ENCODE measurements at places on chromosomes 5 and 9. TPM values are rescaled to one million over a fixed set of nuclear protein-coding genes. Genes with fewer than 3 reads are reported as not detected.

Gene TAF11L5
- total RNA-seq = not detected

Gene CCDC192
- total RNA-seq = 1.3 TPM

Gene EGFLAM
- 9.1 TPM for total RNA-seq

Gene SPINK7
- total RNA-seq = not detected

Gene PCDHGA10
- 18.4 TPM for total RNA-seq

Gene IFNB1
- total RNA-seq = not detected

Gene HAUS6
- total RNA-seq = 36.7 TPM

Gene FBP1
- 0.80 TPM for total RNA-seq

Gene SPOCK1
- 75.6 TPM for total RNA-seq

Gene OR13F1
- not detected for total RNA-seq

Gene LRRC14B
- not detected for total RNA-seq

Gene MRNIP
- 42.2 TPM for total RNA-seq

- DNase-seq = no peak
These were observed 140.5 kb downstream of the MUSK start for GRCh38 chr9:110809038-110809595.

DNA sequence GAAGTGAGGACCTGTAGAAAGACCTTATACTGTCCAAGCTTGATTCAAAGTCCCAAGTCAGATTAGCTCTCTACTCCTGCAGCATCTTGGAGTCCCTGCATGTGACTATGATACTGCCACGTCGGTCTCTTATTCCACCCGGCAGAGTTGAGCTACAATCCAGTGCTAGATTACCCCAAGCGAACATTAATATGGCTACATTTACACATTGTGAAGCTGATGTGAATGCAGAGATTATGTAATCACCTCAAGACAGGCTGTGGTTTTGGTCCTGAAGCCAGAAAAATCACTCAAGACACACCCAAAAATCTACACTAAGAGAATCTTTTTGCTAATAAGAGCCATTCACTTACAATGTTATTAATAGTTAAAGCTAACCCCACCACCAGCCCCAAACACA, 116.7 kb downstream of the GNA14 start:
- no peak for DNase-seq

DNA sequence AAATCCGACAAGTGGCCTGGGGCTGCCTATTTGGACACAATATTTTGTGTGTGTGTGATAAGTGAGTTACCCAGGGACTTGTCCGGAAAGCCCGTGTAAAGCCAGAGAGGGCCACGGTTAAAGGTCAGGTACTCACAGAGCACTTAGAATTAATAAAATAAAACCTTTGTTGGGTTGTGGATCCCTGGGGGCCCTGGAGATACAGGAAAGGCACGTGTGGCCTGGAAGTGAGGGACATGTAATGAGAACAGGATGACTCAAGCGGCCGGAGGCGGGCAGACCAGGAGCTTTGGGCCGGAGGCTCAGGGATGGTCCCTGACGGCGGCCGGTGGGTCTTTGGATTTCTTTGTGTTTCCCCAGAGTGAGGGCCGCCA, 1.0 kb downstream of the DMRT2 start:
- DNase-seq = no peak

GRCh38 chr9:85428230-85428629, 313.5 kb downstream of the AGTPBP1 start:
- DNase-seq = no peak

DNA sequence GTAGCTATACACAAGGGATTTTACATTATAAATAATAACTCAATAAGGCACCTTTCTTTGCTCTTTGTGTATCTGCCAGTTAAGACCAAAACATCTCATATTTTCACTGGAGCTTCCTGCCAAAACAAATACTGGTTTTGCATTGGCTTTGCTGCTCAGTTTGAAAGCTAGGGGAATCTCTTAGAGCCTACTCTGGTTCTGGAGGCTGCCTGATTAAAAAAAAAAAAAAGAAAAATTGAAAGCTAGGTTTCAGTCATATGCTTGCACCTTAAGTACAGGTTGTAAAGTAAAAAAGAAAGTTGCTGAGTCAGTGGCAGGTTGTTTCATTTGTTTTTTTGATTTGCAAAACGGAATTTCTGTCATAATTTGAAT, 2.3 kb downstream of the DENND4C start:
- no peak for DNase-seq

DNA sequence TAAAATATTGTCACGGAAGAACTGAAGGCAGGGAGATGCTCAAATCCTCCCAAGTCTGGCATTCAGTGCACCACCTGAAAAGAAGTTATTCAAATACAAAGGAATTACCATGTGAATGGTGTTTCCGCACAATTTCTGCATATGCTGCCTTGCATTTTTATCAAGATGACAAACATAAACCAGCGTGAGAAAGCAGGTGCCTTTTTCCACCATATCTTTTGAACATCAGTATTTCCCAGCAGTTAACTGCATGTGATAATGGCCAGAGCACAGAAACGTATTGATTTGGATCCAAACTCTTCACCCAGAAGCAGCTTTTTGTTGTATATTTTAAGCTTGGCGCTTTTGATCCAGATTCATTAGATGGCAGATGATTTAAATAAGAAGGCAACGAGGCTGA, 808.0 kb downstream of the TLE1 start:
- DNase-seq = no peak

- DNase-seq = no peak
These were observed 163.5 kb upstream of the OTULINL start for GRCh38 chr5:14417792-14418765.

DNA sequence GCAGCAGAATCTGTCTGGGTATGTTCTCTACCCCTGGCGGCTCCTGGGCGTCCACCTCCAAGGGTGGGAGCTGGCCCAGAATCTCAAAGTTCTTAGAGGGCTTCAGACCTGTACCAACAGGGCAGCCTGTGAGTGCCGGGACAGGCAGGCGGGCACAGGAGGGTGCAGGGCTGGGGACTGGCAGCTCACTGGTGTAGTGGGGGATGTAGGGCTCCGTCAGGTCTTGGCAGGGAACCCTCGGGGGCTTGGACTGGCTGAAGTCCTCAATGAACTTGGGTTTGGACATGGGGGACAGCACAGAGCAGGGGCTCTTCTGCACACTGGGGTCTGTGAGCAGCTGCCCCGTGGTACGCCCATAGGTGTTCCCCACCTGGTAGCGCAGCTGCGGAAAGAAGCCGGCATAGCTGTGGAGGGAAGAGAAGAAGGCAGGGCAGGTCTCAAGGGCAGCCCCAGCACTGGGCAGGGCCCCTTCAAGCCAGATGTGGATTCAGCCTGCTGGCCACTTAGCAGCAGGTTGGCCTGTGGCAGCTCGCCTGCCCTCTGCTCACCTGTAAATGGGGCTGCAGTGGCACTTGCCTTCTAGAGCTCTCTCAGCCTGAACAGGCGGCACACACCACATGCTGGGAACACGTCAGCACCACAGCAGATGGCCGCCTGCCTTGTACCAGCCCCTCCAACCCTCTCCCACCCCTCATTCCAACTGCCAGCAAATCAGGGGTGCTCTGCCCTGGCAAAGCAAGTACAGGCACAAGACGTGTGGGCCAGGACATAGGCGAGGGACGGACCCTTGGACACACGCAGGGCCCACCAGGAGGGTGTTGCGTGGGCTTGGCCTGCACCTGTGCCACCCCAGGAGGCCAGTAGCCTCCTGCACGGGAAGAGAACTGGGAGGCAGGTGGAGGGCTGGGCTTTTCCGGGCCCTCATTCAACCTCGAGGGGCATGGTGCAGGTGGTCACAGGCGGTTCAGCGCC, 4.6 kb downstream of the TUBB4B start:
- DNase-seq = no peak

GRCh38 chr5:16713386-16713928, 96.7 kb upstream of the RETREG1 start:
- DNase-seq = peak; percentile 62

- DNase-seq = no peak
These were observed 66.0 kb downstream of the AMBP start for GRCh38 chr9:114012126-114012525.

GRCh38 chr9:126704892-126705766, 91.4 kb downstream of the LMX1B start:
- DNase-seq = peak; percentile 87

DNA sequence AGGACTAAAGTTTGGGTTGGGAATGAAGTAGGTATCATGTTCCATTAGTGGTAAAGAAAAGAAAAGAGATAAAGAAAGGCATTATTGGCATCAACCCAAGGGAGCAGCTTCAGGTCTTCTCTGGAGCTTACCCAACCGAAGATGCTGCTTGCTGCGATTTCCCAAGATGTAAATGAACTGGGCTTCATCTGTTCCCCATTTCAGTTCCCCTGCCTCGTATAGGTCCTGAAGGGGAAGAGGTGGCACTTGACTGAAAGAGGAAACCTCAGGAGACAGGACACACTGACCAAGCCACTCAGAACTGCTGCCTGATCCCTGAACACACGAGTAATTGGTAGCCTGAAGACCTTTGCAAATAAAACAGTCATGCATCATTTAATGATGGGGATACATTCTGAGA, 24.6 kb downstream of the ANXA6 start:
- no peak for DNase-seq

GRCh38 chr5:32323741-32324140, 11.0 kb upstream of the MTMR12 start:
- DNase-seq = no peak

- no peak for DNase-seq
These were observed 89.5 kb upstream of the LHFPL2 start for GRCh38 chr5:78738104-78738503.

- no peak for DNase-seq
These were observed 9.9 kb downstream of the PRDM6 start for GRCh38 chr5:123098767-123099513.

DNA sequence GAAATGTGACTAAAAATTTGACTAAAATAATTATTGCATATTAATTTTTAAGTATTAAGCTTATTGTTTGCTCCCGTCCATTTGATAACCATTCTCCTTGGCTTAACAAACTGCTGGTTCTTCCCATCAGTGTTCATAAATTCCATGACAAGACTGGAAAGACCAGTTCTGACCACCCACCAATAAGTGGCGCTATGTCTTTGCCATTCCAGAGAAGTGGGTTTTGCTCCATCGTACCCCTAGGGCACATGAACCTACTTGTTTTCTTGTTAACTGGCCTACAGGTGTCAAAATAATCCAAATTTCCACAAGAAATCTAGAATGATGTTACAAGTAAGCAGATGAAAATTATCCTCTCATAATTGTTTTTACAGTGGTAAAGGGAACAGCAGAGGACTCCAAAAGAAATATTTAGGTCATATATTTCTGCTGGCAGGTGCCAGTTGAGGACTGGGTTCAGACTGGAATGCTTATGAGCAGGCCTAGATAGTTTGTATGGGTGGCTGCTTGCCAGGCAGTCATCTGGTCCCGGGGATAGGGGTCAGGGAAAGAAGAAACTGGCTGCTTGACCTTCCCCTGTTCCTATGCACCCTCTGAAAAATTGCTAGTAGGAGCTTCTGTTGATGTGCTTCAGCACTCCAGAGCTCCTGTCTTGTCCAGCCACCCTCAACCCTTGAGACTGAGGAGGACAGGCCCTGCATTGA, 283.1 kb upstream of the ADAMTSL1 start:
- DNase-seq = no peak

GRCh38 chr5:15571081-15571480, 71.1 kb downstream of the FBXL7 start:
- DNase-seq = no peak

DNA sequence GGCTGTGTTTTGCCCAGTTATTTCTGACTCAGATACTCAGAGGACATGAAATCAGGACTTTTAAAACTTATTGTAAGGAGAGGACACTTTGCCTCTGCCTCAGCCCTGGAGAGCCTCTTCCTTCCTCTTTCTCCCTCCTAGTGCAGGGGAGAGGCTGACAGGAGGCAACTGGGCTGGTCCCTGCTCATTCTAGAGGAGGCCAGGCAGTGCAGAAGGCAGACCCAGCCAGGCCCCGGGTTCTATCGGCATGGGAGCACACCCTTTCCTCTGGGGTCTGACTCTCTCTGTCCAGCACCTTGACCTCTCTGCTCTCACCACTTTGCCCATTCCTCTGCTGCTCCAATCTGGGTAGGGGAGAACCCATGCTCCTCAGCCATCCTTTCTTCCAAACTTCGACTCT, 16.0 kb upstream of the SMIM32 start:
- no peak for DNase-seq

DNA sequence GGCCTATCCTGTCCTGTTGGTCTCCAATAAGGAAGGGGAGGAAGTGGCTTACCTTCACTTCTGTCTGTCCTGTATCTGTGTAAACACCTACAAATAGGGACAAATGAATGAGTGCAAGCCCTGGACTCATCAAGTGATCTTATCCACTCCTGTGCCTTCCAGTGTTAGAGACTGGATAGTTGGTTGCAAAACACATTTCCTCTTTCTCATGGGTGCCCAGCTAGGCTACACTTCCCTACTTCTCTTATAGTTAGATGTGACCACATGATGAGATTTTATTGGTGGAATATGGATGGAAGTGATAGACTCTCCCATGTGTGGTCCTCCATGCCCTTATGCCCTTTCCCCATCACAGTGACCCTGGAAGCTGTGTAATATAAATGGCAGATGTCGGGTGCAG, 16.9 kb upstream of the PFDN1 start:
- no peak for DNase-seq

DNA sequence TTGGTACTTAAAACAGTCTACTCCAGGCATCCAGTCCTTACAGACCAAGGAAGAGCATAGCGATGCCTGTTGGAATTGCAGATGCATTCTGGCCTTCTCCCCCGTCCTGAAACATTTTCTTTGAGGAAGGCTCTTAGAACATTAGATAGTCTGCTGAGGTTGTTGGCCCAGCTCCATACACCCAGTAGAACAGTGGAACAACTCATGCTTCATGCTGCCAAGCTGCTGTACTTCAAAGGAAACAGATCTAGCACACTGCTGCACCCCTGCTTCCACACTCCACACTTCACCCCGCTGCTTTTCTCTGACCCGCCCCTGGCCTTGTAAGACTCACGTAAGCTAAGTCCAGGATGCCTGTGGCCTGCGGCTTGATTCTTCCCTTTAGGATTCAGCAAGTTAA, 33.4 kb upstream of the NCS1 start:
- no peak for DNase-seq

- DNase-seq = no peak
These were observed 46.1 kb downstream of the NR6A1 start for GRCh38 chr9:124725068-124725452.

DNA sequence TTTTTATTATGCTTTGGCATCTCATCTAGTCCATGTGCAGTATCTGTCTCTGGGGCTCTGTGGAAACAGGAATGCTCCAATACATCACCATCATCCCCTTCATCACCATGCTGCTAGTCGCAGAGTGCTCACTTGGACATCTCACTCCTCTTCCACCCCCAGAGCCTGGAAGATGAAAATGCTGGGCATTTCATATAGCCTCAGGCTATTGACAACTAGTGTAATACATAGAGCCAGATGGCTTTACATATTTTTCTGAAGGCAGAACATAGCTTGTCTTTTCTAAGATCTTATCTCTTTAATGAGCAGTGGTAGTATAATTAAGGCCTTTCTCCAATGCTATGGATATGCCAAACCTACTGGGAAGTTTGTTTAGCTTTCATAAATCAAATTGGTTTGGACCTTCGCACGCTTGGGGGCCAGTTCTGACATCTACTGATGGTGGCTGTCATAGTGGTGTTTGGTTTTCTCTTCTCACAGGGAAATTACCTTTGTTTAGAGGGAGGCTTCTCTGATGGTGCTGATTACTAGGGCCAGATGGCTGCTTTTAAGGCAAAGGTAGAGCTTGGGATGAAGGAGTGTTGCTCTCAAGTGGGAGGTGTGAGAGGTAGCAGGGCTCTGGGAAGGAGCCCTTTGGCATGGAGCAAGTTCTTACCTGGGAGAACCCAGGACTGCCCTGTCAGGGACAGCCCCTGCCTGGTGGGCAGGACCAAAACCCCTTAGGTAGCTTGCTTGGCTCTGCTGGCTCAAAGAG, 63.1 kb upstream of the CXCL14 start:
- no peak for DNase-seq

Data from neural crest cell (in vitro differentiated cells).